ENCODE measurements at places on chromosomes 4 and X. TPM values are rescaled to one million over a fixed set of nuclear protein-coding genes. Genes with fewer than 3 reads are reported as not detected.

Gene SERPINA7
- not detected for total RNA-seq

Gene VBP1
- total RNA-seq: 56.3 TPM

Gene CSAG3
- not detected for total RNA-seq

Gene PCGF3
- 29.5 TPM for total RNA-seq

Gene PNMA6F
- not detected for total RNA-seq

Gene XG
- not detected for total RNA-seq

Gene MAGEB17
- not detected for total RNA-seq

Gene MAGEC3
- not detected for total RNA-seq

GRCh38 chr4:97132435-97132834, 1010.8 kb downstream of the STPG2 start:
- DNase-seq: no peak
- no peak overlapping the region for H3K27ac ChIP-seq
- no peaks in the 10 kb centered on the region for H3K36me3 ChIP-seq
- H3K4me3 ChIP-seq: no peak overlapping the region
- no peaks in the 10 kb centered on the region for H3K27me3 ChIP-seq
- H3K4me1 ChIP-seq: no peaks in the 10 kb centered on the region

DNA sequence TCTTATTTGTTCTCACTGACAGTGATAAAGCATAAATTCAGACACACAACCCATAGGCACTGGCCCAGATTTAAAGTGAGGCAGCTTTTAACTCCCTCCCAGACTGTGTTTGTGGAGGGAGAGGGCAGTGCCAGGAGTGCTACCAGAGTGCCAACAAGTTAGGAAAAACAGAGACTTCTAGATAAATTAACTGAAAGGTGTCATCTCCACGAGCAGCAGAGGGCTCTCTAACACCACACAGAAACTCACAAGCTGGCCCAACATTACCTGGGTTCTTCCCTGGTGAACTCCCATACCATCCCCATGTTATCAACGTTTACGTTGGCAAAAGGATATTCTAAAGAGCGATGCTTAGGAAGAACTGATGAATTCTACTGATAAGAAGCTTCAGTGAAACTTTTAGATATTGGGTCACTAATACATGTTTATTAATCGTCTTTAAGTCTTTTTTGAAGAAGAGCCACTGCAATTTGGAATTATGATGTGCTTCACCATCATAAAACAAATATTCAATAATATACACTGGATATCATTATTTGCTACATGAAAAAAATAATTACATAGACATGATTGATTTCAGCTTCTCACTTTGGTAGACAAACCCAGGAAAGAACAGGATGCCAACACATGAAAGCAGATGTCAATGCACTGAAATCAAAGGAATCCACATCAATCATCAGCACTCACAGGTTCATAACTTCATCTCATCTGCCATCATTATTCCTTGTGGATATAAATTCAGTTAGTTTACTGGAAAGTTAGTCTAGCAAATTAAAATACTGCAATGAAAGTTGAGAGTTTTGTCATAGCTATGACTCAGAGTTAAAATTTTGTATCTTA, 121.2 kb upstream of the NAP1L5 start:
- H3K36me3 ChIP-seq: peaks cover 15% of the 10 kb centered on the region
- no peak overlapping the region for H3K4me3 ChIP-seq
- H3K27ac ChIP-seq: no peak overlapping the region
- H3K27me3 ChIP-seq: no peaks in the 10 kb centered on the region

DNA sequence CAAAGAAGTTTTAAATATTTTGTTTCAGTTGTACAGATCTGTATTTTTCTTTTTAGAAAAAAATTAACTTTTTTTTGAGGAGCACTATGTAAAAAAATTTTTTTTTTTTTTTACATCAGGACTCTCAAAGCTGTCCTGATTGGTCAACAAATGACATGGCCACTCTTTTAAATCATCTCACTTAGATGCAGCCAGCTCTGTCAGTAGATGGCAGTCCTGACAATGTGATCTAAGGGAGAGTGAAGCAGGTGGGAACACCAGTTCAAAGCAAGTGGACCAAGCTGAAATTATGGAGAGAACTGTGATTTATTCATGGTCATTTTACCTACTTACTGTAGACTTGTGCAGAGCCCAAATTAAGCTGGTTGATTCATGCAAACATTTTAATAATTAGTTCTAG, 174.7 kb upstream of the GPRIN3 start:
- DNase-seq: peak; percentile 30
- no peaks in the 10 kb centered on the region for H3K36me3 ChIP-seq
- H3K4me3 ChIP-seq: no peak overlapping the region
- no peak overlapping the region for H3K27ac ChIP-seq
- H3K4me1 ChIP-seq: no peaks in the 10 kb centered on the region
- no peaks in the 10 kb centered on the region for H3K27me3 ChIP-seq

- no peak overlapping the region for H3K27ac ChIP-seq
- no peaks in the 10 kb centered on the region for H3K36me3 ChIP-seq
- no peak for DNase-seq
- H3K27me3 ChIP-seq: no peaks in the 10 kb centered on the region
- H3K4me3 ChIP-seq: no peak overlapping the region
Observed at GRCh38 chr4:6322761-6323566, 53.3 kb downstream of the WFS1 start.

DNA sequence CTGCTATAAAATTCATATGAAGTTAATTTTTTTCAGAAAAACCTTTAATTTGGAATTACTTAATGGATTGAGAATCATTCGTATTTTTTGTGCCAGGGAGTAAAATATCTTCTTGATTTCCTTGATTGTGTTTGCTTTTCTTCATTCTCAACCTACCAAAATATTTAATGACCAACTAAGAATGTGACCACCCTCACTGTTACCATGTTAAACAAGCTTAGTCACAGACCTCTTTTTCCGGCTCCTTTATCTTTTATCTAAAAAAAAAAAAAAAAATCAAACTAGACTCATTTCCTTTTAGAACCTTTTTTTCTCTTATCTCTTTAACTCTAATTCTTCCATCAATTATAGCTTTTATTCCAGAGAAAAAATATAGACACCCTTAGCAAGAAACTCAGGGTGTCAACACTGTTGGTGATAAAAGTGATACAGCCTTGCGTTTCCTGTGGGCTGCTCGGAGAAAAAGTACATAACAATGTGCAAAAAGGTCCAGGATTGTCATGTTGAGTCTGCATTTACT, 20.6 kb upstream of the HPGDS start:
- no peak for DNase-seq
- no peak overlapping the region for H3K4me3 ChIP-seq
- H3K4me1 ChIP-seq: peaks cover 22% of the 10 kb centered on the region
- H3K27me3 ChIP-seq: no peaks in the 10 kb centered on the region
- peak overlapping the region; percentile 77 for H3K27ac ChIP-seq

DNA sequence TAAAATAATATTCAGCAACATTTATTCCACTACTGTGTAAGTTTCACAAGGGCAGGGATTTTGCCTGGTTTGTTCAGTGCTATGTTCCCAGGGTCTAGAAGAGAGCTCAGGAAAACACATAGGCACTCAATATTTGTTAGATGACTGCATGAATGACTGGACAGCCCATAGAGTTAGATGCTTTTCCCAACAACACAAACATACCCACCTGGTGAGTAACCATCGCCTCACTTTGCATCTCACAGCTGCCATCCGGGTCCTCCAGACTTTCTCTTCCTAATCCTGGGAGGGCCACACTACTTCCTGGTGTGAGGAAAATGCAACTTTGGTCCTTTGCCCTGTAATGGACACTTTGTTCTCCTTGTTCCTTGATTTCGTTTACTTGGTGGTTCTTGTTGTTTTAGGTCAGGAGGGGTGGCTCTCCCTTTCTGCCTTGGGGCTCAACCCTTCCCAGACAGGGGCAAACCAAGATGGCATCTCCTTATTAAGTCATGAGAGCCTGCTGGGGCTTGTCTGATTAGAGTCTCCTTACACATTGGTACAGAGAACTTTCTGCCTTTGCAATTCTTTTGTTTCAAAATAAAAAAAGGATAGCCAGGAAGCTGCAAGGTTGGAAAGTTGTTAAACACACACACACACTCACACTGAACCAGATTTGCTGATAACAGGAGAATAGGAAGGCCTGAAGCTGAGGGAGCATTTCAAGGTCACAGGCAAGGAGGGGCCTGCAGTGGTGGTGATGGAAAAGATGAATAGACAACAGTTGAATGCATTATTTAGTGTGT, 190.6 kb downstream of the MID1IP1 start:
- H3K27me3 ChIP-seq: no peaks in the 10 kb centered on the region
- peaks cover 14% of the 10 kb centered on the region for H3K4me1 ChIP-seq
- DNase-seq: no peak
- no peak overlapping the region for H3K27ac ChIP-seq
- H3K36me3 ChIP-seq: no peaks in the 10 kb centered on the region

DNA sequence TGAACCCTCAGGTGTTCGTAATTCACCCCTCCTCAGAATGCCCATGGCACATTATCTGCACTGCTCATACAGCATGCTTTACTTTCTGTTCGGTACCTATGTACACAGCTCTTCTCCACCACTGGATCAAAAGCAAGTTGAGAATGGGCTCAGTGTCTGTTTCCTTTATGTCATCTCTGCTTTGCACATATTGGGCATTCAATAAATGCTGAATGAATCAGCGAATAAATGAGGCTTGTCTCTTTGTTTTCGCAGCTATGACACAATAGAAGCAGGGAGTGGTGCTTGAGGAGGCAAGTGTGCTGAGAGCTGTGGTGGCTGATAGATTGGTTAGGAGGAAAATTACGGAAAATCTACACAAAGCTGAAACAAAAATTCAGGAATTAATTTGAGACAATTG, 109.1 kb upstream of the VMA21 start:
- no peaks in the 10 kb centered on the region for H3K4me1 ChIP-seq
- no peaks in the 10 kb centered on the region for H3K36me3 ChIP-seq
- DNase-seq: no peak
- H3K4me3 ChIP-seq: peak overlapping the region; percentile 19
- no peak overlapping the region for H3K27ac ChIP-seq

- no peaks in the 10 kb centered on the region for H3K27me3 ChIP-seq
- no peak overlapping the region for H3K4me3 ChIP-seq
- no peaks in the 10 kb centered on the region for H3K4me1 ChIP-seq
- no peak overlapping the region for H3K27ac ChIP-seq
- H3K36me3 ChIP-seq: no peaks in the 10 kb centered on the region
Observed at GRCh38 chr4:101818362-101818761, 27.8 kb downstream of the BANK1 start.

GRCh38 chr4:143083756-143084472, 100.8 kb upstream of the USP38 start:
- no peaks in the 10 kb centered on the region for H3K36me3 ChIP-seq
- peaks cover 49% of the 10 kb centered on the region for H3K4me1 ChIP-seq
- H3K4me3 ChIP-seq: peak overlapping the region; percentile 39
- no peaks in the 10 kb centered on the region for H3K27me3 ChIP-seq
- H3K27ac ChIP-seq: peak overlapping the region; percentile 85

DNA sequence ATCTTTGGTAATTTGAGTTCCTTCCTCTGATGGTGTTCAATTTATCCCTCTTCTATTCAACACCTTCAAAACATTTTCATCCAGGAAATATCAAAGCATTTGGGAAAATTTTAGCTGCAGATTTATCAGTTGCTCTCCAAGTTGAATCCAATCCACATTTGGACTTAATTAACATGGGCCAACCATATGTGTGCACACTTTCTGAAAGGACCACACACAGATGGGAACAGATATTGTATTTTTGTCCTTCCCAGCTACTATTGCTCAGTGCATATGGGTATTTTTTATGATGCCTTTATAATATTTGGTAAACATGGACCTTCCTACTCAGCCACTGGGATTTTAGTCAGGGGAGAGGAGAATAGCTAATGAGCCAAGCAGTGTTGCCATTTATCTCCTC, 65.2 kb downstream of the GLRA2 start:
- no peak overlapping the region for H3K27ac ChIP-seq
- no peak overlapping the region for H3K4me3 ChIP-seq
- no peaks in the 10 kb centered on the region for H3K4me1 ChIP-seq
- no peak for DNase-seq
- H3K27me3 ChIP-seq: no peaks in the 10 kb centered on the region

- H3K4me3 ChIP-seq: no peak overlapping the region
- no peak overlapping the region for H3K27ac ChIP-seq
- no peaks in the 10 kb centered on the region for H3K27me3 ChIP-seq
Observed at GRCh38 chr4:80232707-80233370, 33.6 kb upstream of the FGF5 start.

- H3K4me3 ChIP-seq: no peak overlapping the region
- no peaks in the 10 kb centered on the region for H3K36me3 ChIP-seq
- H3K4me1 ChIP-seq: no peaks in the 10 kb centered on the region
Observed at GRCh38 chrX:14344172-14344940, 185.0 kb upstream of the GLRA2 start.

DNA sequence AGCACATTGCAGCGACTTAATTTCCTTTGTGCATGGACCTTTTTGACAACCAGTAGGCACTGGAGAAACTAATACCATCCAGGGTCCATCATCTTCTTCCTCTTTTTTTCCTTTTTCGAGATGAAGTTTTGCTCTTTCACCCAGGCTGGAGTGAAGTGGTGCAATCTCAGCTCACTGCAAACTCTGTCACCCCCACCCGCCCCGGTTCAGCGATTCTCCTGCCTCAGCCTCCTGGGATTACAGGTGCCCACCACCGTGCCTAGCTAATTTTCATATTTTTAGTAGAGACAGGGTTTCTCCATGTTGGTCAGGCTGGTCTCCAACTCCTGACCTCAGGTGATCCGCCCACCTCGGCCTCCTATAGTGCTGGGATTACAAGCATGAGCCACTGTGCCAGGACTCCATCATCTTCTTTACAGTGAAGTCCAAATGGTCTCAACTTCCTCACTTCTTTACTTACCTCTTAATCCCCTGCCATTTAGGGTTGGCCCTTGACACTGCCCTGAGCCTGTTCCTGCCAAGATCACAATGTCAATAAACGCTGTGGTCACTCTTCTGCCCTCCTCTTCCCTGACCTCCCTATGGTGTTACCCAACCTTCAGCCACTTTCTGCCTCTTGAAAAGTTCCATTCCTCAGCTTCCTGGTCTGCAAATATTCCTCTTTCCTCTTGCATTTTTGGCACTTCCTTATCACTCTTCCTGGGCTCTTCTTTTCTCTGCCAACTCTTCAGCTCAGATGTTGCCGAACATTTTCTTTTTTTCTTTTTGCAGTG, 119.8 kb upstream of the SLC34A2 start:
- no peak for DNase-seq
- H3K27me3 ChIP-seq: no peaks in the 10 kb centered on the region
- H3K4me1 ChIP-seq: peaks cover 42% of the 10 kb centered on the region
- peak overlapping the region; percentile 11 for H3K4me3 ChIP-seq

- no peaks in the 10 kb centered on the region for H3K4me1 ChIP-seq
- DNase-seq: no peak
- no peak overlapping the region for H3K4me3 ChIP-seq
- H3K27ac ChIP-seq: no peak overlapping the region
- no peaks in the 10 kb centered on the region for H3K36me3 ChIP-seq
Observed at GRCh38 chr4:163003979-163004378, 162.7 kb downstream of the NAF1 start.

Data from Calu3 (cell line).